Tibial nerve (tissue), 4 donors: ENCODE measurements at places on chromosomes 1 and 21. TPM values are rescaled to one million over a fixed set of nuclear protein-coding genes. Genes with fewer than 3 reads are reported as not detected.

Gene TGFB2
- total RNA-seq = 8.8 TPM

Gene C1orf94
- total RNA-seq = not detected

Gene LRRC8B
- total RNA-seq = 42.0 TPM

Gene SEC22B
- 23.2 TPM for total RNA-seq

Gene XKR8
- total RNA-seq = 5.1 TPM

Gene ACOT11
- total RNA-seq = 9.2 TPM

Gene DNAJC28
- 0.66 TPM for total RNA-seq

Gene PLD5
- not detected for total RNA-seq

Gene KRTAP12-2
- not detected for total RNA-seq

Gene LAPTM5
- 41.5 TPM for total RNA-seq

Gene HPCAL4
- total RNA-seq = not detected

Gene CORT
- total RNA-seq = not detected

Gene HSD3B2
- total RNA-seq = 3.9 TPM

Gene EDARADD
- total RNA-seq = 1.2 TPM

Gene OR2T2
- not detected for total RNA-seq

Gene CGN
- total RNA-seq = 1.1 TPM

Gene RHBG
- not detected for total RNA-seq

Gene FMO4
- 2.9 TPM for total RNA-seq

Gene PROK1
- total RNA-seq = not detected

Gene SMIM1
- not detected for total RNA-seq

Gene C1orf226
- 3.6 TPM for total RNA-seq

Gene NOS1AP
- 11.2 TPM for total RNA-seq

Gene RGL1
- total RNA-seq = 57.3 TPM

Gene SASS6
- total RNA-seq = 3.9 TPM

Gene ALX3
- total RNA-seq = not detected

Gene ST6GALNAC3
- total RNA-seq = 2.7 TPM

Gene GPR153
- 10.3 TPM for total RNA-seq

Gene GPR89A
- 20.4 TPM for total RNA-seq

Gene SPRR2F
- total RNA-seq = not detected

Gene KCND3
- total RNA-seq = 1.0 TPM

Gene ATP6V1G3
- not detected for total RNA-seq

Gene ZBTB8B
- 0.21 TPM for total RNA-seq

Gene KCNAB2
- total RNA-seq = 19.2 TPM

Gene SLC37A1
- 6.7 TPM for total RNA-seq

Gene DAB1
- 4.5 TPM for total RNA-seq

Gene LCE1A
- total RNA-seq = not detected

Gene USH2A
- total RNA-seq = under 0.01 TPM

Gene PADI1
- not detected for total RNA-seq

Gene CATSPERE
- 0.98 TPM for total RNA-seq

Gene RNU1-4
- under 0.01 TPM for total RNA-seq

Gene CLIC6
- 11.6 TPM for total RNA-seq

Gene LAD1
- total RNA-seq = not detected

Gene RPS6KA1
- 13.1 TPM for total RNA-seq

Gene IL24
- total RNA-seq = not detected

Gene CFH
- total RNA-seq = 230 TPM

Gene RGS1
- total RNA-seq = 186 TPM

Gene KCNJ6
- total RNA-seq = not detected

Gene NGF
- 10.2 TPM for total RNA-seq

Gene FCGR3A
- total RNA-seq = 16.7 TPM

Gene S100B
- total RNA-seq = 260 TPM

Gene SPATA46
- total RNA-seq = not detected

Gene BGLAP
- total RNA-seq = 2.7 TPM

Gene S100A7A
- total RNA-seq = not detected

Gene PDPN
- total RNA-seq = 16.2 TPM

Gene ZNF648
- 1.5 TPM for total RNA-seq

Gene WNT4
- 0.63 TPM for total RNA-seq
